ENCODE measurements at places on chromosomes 11 and 22.

- no peak for DNase-seq
Observed at GRCh38 chr11:19379465-19379864, 138.7 kb upstream of the E2F8 start.

DNA sequence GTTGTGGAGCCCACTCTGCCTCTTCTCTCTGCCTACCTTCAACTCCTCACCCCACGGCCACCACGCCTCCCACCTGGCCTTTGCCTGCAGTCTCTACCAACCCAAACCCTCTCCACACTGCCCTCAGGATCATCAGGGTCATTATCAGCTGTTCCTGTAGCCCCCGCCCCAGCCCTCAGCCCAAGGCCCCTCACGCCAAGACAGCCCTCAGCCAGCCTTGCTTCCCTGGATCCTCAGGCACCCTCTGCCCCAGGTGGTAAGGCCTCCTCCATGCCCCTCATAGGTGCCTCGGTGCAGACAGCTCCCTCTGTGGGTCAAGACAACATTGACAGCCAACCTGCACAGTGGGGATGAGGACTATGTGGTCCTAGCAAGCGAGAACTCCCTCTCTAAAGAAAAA is 1.7 kb downstream of the SBF1 start:
- no peak for DNase-seq

- DNase-seq, result no peak
Observed at GRCh38 chr11:58919980-58920379, 19.3 kb upstream of the GLYATL1 start.

DNA sequence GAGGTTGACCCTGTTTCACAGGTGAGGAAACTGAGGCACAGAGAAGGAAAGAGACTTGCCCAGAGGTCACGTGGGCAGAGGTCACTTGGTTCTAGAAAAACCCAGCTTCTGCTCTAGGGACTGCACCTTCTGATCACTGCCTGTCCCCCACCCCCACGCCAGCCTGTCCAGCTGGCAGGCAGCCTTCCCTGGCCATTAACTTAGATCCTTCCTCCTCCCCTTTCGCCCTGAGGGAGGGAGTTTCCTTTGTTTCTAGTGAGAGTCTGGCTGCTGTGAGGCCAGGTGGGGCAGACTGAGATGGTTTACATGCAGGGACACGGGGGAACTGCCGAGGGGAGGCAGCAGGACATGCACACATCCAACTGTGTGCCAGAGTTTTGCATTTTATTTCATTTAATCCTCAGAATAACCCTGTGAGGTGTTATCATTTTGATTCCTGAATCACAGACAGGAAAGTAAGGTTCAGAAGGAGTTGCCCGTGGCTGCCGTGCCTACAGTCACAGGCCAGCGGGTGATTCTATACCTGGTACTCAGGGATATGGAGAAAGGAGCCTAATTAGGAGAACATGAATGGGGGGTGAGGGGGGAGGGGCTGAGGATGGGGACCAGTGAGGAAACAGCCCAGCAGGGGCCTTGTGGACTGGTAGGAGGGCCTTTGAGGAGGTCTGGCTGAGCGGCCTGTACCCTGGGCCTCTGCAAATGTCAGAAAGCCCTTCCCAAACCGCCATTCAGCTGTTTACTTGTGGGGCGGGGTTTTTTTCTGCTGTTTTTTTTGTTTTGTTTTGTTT is 3.4 kb downstream of the FAM83F start:
- peak; percentile 76 for DNase-seq

DNA sequence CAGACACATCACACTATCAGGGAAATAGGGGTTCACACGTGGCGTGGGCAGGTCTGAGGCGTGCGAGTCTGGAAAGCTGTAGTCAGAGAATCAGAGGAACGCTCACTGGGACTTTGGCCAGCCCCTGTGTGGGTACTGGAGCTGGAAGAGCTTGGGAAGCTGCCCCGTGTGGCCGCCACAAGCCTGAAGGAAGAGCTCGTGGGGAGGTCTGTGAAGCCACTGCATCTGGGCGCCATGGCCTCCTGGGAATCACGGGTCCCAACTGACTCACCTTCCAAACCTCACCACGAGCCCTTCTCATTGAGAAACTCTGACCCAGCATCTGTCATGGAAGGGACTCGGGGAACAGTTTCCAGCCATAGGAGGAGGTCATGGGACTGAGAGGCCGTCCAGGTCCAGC is 5.9 kb upstream of the MRGPRF start:
- no peak for DNase-seq

GRCh38 chr22:46619830-46620501 is at the start of gene GRAMD4:
Gene GRAMD4 (plus strand): TSS chr22:46620386. CDS start chr22:46626800, 6,414 bp downstream.
- DNase-seq, result peak; percentile 95

DNA sequence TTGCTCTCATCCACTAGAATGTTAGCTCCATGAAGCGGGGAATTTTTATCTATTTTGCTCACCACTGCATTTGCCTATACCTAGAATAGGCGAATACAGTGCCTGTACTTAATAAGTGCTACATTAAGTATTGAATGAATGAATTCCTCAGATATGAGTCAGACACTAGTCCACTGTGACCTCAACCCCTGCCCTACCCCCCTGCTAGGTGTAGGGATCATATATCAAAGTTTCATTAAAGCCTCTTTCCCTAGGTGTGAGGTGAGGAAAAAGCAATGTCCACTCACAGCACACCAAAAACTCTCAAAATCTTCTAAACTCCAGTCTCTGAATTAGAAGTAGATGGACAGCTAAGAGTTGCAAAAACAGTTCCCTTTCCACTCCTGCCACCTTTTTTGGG is 9.8 kb upstream of the PSMA1 start:
- DNase-seq, result no peak

DNA sequence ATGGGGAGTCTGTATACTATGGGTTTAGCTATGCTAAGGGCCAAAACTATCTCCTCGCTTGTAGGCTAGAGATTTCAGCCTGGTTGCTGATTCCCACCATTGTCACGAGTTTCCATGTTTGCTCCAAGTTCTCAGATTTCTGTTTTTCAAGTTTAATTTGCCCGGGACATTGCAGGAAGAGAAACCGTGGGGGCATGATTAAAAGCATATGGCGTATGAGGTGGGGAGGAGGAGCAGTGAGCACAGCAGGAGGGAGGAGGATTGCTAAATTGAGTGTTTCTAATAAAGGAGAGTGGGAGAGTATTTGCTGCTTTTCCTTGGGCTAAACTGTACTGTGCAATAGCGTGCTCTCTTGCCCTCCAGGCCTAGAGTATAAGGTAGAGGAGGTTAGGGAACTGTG is 558.4 kb downstream of the METTL15 start:
- DNase-seq, result no peak

DNA sequence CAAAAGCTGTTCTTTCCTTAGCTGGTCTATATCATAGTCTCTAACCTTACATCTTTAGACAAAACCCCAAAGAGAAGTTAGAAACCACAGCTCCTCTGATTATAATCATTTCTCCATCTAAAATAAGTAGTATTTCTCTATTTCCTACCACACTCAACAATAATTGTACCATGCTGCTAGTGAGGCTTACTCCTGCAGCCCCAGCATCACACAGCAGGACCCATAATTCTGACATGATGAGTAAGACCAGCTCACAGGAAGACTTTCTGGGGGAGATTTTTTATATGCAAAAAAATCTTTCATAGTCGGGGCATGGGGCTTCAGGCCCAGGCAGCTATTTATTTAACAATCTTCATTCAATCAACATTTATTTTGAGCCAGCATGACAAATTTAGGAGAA is 441.6 kb downstream of the DYNC2H1 start:
- no peak for DNase-seq

DNA sequence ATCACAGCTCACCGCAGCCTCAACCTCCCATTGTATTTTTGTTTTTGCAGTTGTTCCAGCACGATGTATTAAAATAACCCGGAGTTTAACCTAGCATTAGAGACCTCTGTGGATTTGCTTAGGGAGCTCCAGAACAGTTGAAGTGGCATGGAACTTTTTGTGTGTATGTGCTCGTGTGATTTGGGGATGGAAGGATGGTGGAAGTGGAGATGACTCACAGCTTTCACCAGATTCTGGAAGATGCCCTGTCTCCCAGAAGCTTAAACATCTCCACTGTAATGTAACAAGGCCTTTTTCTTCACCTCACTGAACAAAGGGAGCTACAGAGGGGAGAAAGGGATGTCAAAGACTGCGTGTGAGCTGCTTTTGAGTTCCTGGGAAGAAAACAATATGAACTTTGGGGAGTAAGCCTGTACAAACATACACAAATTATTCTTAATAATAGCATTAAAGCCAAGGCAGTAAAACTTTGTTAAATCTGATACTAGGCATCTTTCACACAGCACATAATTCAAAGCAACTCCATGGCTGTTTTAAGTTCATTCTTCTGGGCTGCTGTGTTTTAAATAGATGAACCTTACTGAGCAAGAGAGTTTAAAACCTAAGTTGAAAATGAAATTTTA is 226.4 kb downstream of the ADAMTS15 start:
- no peak for DNase-seq

DNA sequence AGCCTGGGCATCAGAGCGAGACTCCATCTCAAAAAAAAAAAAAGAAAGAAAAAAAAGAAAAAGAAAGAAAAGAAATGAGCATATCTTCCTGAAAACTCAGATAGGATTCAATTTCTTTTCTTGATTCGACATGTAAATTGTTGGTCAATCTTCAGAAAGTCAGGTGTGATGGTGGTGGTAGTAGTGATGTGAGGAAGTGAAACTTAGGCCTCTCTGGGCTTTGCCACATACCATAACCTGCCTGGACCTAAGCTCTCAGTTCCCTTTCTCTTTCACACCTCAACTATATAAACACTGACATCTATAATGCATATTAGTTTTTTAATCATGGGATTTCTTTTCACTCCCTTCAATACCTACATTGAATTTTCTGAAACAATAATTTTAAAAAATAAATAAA is 98.0 kb upstream of the TBCEL start:
- DNase-seq, result no peak

GRCh38 chr11:116930177-116930576 is 92.8 kb upstream of the APOA1 start:
- no peak for DNase-seq

GRCh38 chr22:37905534-37906363 is at the start of gene MICALL1:
Gene MICALL1 (plus strand): TSS chr22:37906297. CDS start chr22:37906423, 126 bp downstream.
- peak; percentile 95 for DNase-seq

Measured in SK-N-SH (cell line).